ENCODE measurements at places on chromosomes 6 and 20.

- no peak for DNase-seq
Measured at GRCh38 chr6:146628350-146628749, 29.6 kb downstream of the ADGB start.

DNA sequence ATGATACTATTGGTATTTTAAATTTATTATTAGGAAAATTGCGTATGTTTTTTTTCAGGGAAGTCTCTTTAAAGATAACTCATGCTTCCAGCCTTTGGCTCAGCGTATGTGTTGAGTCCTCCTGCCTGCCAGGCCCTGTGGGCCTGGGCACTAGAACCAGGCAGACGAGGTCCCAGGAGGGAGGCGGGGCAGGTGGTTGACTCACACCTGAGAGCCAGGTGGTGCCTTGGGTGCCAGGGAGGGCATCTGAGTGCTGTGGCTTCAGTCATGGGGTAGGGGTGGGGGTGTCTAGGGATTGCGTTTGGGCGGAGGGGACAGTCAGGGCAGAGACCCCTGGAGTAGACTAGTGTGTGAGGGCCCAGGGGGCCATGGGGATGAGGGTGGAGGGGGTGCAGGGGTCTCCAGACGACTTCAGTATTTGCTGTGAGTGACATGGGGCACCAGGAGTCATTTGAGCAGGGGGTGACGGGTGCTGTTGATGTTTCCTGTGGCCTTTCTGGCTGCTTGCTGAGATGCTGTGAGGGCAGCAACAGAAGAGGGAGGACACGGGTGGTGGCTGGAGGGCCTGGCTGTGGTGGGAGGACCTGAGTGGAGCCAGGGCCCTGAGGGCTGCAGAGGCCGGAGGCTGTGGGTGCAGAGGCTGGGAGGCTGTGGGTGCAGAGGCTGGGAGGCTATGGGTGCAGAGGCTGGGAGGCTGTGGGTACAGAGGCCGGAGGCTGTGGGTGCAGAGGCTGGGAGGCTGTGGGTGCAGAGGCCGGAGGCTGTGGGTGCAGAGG, 14.8 kb upstream of the ADRM1 start:
- no peak for DNase-seq

- no peak for DNase-seq
Measured at GRCh38 chr6:148997865-148998264, 251.0 kb downstream of the UST start.

DNA sequence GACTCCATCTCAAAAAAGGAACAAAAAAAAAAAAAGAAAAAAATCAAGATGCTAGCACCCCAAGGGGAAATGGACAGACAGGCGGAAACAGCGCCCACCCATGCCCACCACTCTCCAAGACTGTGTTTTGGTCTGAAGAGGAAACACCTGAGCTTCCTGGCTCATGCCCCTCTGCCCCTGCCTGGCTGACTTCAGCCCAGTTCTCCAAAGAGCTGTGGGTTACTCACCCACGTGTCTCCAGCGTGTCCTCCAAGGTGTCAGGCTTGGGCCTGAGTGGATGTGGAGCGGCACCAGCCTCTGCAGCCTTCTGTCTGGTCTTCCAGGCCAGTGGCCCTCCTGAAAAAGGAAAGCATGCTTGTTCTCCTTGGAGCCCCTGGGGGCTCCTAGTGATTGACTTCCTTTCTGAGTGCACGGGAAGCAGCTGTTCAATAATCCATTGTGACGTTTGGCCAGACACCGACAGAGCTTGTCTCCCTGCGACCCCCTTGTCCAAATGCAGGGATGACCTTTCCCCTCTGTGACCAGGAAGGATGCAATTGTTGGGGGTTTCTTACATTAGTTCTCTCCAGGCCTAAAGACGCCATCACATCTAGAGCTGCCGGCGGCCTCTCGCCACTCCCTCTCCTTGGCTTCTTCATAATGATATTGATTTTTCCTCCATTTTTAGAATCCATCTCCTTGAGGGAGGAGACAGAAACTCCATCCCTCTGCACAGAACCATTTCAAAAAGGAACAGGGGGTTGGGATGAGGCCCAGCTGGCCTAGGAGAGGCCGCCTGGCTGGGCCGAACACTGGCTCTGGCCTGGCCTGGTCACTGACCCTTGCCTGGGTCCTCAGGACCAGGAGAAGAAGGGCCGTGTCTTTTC, 58.4 kb downstream of the ADNP start:
- no peak for DNase-seq

- no peak for DNase-seq
Measured at GRCh38 chr6:12522347-12522746, 194.2 kb upstream of the PHACTR1 start.
